Retina (tissue), 1 donor: ENCODE measurements at places on chromosomes 2 and 18.

DNA sequence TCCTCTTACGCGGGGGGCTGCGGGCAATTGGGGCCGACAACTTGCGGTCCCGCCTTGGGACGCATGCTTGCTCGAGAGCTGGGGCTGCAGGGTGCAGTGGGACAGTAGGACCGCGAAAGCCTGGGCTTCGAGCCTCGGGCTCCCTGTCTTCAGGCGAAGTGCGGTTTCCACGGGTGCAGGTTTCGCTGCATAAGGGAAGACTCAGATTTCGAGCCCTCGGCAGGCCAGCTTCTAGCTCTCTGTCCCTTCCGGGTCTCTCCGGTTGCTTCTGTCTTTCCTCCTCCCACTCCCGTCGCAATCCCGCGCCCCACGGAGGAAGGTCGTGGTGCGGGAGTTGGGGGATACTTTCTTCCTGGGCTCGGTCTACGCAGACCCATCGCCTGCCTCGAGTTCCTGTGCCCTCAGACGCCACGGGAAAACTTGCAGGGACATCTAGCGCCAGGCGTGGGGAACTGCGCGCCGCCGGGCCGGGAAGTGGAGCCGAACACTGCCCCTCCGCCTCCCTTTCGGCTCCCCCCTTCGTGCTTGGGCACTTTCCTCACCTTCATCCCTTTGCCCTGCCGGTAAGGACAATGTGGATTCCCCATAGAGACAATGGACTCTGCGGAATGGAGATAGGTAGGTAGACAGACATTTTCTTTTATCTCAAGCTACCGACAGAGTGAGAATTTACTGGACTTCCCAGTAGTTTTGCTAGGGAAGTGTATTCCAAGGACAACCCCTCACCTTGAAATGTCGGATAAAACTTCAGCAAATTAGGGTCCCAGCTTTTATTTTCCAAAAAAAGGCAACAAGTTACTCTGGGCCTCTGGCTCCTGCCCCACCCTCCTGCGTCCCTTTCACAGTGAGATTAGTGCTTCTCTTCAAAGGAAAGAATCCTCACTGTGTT is 4.2 kb upstream of the HOXD13 start:
- peak; percentile 91 for DNase-seq

GRCh38 chr18:9765501-9765900 is 57.4 kb downstream of the RAB31 start:
- DNase-seq, result no peak

DNA sequence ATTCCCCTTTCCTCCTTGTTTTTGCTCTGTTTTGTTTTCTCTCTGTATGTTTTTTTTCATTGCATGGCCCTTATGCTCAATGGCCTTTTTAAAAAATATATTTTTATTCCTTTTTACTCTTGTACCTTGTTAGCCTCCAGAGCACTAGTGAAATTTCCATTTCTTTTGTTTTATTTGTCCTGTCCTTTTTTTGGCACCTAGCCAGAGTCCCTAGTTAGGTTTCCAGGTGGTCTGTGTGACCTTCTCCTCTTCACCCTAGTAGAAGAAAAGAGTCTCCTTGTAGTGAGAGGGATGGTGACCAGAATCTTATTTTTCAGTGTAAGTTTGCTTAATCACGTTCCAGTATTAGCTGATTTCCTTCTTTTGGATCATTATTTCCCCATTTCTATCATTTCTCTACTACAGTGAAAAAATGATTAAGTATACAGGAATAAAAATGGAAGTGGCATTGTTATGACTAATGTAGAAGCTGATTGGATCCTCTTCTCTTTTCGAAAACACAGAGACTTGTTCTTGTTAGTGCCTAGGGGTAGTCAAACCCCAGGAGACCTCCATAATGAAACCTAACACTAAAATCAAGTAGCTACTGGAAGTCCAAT is 65.9 kb downstream of the NBEAL1 start:
- no peak for DNase-seq

GRCh38 chr2:104703669-104704068 is 150.2 kb upstream of the POU3F3 start:
- no peak for DNase-seq

- no peak for DNase-seq
Measured at GRCh38 chr2:159557437-159558034, 58.8 kb downstream of the BAZ2B start.

DNA sequence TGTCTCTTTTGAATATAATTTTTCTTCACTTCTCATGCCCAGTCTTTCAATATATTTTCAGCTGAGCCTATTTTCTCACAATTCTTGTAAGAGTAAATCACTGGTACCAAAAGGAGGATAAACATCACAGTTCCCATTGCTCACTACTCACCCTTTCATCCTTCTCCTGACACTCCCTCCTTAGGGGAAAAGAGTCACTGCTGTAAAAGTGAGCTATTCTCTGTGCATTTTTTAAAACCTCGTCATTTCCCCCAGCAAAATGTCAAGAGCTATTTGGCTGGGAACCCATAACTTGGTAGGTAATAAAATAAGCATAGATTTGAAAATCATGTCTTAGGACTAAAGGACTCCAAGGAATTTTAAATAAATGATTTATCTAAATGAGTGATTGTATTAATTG is 340.1 kb upstream of the GYPC start:
- no peak for DNase-seq

DNA sequence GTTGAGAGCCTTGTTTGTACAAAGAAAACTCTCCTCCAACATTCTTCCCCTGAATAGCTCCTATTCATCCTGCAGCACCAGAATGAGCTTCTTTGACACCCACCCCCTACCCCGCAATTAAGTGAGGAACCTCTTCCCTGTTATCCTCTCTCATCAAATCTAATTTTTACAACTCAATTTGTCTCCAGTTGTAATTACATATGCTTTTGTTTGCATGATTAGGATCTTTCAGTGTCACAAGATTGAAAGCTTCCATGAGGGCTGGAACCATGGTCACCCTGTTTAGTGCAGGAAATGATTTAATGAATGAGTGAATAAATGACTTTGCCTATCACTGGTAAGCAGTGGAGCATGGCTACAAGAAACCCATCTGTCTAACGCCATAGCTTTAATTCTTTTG is 334.6 kb upstream of the KLHL29 start:
- no peak for DNase-seq

DNA sequence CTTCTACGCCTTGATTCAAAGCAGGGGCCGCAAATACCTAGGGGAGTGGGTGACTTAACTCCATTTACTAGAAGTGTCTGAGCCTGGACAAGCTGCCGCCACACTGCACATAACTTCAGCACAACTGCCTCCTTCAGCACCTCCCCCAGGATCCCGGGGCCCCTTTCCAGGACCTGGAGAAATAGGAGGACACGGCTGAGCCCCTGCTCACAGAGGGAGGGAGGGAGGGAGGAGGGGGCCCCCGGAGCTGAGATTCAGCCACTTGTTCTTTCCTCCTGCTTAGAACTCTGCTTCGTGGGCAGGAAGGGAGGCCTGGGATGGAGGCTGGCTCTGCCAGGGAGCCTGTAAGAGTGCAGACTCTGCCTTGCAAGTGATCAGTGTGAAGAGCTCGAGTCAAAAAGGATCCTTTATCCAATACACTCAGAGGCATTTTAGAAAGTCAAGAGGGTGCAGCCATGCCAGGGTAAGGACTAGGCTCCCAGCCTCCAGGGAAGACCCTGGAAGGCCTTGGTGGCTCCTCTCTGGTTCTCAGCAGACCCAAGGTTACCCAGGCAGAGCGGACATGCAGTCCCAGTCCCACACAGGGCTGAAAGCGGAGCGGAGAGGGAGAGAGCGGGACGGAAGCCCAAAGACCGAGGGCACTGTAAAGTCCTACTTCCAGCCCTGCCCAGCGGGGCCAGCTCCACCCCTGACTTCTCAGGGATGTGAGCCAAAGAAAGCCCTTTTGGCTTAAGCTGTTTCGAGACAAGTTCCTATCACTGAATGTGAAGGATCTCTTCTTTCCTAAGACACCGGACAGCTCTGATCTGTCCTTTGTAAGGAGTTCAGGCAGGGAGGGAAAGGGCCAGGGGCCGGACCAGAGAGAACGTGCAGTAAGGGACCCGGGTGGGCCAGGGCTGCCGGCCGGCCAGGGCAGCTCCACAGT is 8.6 kb upstream of the ARMC9 start:
- peak; percentile 44 for DNase-seq
